Umbilical cord (tissue), 2 donors: ENCODE measurements at places on chromosomes 1 and 21.

GRCh38 chr21:44765231-44766013 lies 36.2 kb downstream of the UBE2G2 start:
- peak; percentile 13 for DNase-seq

DNA sequence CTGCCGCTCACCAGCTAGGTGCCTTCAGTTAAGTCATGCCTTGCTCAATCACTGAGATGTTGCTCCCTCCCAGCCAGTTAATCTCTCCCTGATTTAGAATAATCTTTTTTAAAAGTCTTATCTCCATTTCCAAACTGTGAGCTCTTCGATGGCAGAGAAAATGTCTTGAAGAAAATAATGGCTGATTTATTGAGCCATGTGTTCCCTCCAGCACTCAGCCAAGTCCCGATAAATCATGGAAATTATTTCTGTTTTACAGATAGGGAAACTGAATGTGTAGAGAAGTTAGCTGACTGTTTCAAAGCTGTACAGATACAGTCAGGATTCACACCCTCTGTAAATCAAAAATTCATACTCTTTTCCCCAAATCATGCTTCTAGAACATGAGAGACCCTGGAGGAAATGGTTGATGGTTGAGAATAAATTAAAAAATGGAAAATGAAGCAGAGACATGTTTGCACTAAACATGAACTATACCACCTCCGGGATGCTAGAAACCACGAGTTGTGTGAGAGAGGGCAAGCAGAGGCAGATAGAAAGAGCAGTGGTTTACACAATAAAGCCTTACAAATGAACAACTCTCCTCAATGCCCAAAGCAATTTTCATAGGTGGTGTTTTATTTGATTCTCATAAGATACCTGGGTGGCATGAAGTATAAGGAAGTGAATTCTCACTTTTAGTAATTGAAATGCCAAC lies 376.4 kb downstream of the PLPP3 start:
- DNase-seq, result peak; percentile 97

DNA sequence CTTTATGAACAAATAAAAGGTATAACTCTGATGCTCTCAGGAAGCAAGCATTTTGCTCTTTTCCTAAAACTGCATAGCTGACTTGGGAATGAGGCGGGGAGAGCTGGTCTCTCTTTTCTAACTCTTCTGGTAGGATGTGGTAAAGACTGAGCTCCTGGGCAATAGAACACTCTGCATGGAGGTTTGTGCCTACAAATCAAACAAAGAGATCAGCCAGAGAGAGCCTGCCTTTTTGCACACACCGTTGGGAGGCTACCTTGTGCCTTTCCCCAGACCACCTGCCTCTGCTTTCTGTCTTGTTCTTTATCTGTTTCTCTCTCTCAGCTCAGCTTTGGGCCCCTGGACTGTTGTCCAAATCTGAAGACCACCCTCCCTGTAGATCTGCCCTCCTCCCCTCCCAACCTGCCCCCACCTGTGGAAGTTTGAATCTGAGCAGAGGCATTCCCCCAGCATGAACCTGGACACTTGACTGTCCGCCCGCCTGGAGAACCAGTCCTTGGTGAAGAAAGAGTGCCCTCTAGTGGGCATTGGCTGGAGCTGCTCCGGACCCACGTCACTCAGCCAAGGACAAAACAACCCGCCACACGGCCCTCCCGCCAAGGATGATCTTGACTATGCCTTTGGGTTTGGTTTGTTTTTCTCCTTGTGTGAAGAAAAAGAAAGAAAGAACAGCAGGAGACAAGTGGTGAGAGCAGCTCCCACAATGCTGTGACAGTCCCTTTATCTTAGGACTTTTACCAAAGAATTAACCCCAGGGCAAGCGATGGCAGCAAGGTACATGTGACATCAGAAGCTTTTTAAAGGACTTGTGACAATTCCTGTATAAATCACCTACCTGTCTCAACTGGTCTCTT lies 228.2 kb downstream of the PBX1 start:
- DNase-seq, result peak; percentile 91

DNA sequence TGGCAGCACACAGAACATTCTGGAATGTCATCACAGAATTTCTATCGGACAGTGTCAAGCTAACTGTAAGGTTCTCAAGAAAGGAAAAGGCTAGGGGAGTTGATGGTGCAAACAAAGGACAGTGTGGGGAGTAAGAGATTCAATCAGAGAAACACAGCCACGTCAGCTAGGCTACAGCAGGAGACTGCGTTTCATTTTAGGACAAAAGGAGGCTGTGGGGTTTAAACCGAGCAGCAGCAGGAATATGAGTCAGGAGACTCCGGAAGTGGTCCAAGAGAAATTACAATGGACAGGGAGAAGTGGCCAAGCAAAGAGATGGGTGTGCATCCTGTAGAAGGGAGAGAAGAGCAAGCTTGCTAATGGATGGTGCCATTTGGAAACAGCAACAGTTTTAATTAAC lies 37.4 kb upstream of the C1orf198 start:
- DNase-seq, result no peak

DNA sequence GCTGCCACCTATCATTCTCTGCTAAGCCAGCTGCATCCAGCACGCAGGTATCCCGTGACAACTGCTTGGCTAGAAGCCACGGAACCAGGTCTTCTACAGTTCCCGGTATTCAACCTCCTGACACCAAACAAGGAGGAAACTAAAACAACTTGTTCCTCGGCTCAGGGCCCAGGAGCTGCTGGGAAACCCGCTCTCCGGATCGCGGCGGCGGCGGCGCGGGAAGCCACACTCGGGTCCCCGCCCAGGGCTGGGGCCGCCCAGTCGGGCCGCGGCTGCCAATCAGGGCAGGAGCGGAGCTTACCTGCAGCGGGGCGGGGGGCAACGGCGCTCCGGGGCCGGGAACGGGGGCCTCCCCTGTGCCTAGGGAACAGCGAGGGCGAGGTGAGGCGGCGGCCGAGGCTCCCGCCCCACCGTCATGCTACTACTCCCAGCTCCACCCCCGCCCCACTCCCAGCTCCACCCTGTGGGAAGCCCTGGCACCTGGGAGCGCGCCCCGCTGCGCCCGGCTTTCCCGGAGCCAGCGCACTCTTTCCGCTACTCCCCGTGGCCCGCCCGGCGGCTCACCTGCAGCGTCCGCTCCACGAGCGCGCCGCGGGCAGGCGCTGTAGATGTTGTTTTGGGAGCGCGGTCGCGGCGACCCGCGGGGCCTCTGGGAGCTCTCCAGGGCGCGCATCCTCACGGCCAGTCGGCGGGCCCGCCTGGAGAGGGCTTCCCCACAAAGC lies 12.1 kb downstream of the IL24 start:
- peak; percentile 41 for DNase-seq

DNA sequence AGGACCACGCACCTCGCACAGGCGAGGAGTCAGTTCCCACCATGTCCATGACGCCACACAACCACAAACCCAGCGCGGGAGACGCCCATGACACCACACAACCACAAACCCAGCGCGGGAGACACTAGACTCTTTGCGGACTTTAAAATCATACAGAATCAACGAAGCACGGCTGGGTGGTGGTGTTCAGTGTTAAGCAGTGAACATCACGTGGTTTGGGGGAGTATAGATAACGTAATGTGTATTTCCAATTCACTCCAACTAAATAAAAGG lies 19.2 kb downstream of the PTTG1IP start:
- DNase-seq, result no peak

GRCh38 chr1:196451103-196451502 lies 157.1 kb downstream of the KCNT2 start:
- DNase-seq, result no peak

GRCh38 chr1:214720561-214720960 lies 117.6 kb downstream of the CENPF start:
- no peak for DNase-seq

- peak; percentile 93 for DNase-seq
Measured at GRCh38 chr1:241998412-241998921, 431 bp downstream of the MAP1LC3C start.

GRCh38 chr21:34807881-34808568 lies 139.2 kb downstream of the CLIC6 start:
- DNase-seq, result peak; percentile 71

DNA sequence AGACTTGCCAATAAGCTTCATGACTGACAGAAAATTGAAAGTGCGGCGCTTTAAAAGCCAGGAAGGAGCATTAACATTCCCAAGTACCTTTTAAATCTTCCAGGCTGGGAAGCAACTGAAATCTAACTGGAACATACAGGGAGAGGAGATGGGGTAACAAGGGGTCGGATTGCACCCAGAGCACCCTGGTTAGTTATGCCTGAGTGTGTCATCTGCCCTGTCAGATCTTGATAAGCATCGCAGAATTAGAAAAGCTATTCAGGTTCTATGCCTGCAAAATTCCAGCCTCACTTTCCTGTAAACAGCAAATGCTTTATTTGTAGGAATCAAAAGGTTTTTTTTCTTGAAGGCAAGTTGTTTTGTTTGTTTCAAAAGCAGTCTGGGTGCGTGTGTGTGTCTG lies 58.5 kb downstream of the SERBP1 start:
- DNase-seq, result no peak

DNA sequence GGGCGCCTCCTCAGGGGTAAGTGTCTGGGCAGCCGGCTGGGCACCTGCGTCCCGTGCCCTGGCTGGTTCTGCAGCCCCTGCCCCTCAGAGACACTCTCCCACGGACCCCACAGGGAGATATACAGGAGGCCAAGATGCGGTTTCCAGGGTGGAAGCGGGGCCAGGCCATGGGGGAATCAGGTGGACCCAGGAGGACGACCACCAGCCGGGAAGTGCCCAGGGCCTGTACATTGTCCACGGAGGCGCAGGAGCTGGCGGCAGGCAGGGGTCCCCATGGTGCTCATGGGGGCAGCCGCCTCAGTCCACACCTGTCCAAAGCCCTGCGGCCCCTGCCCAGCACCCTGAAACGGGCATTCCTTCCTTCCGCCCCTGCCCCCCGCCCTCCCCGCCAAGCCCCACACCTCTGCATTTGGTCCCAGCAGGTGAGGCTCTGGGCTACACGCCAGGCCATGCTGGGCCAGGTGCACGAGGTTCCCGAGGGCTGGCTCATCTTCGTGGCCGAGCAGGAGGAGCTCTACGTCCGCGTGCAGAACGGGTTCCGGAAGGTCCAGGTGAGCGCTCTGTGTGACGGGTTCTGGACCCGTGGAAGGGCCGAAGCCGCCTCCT lies 36.7 kb downstream of the SLC19A1 start:
- DNase-seq, result no peak
